ENCODE measurements at places on chromosomes 6 and 20.

DNA sequence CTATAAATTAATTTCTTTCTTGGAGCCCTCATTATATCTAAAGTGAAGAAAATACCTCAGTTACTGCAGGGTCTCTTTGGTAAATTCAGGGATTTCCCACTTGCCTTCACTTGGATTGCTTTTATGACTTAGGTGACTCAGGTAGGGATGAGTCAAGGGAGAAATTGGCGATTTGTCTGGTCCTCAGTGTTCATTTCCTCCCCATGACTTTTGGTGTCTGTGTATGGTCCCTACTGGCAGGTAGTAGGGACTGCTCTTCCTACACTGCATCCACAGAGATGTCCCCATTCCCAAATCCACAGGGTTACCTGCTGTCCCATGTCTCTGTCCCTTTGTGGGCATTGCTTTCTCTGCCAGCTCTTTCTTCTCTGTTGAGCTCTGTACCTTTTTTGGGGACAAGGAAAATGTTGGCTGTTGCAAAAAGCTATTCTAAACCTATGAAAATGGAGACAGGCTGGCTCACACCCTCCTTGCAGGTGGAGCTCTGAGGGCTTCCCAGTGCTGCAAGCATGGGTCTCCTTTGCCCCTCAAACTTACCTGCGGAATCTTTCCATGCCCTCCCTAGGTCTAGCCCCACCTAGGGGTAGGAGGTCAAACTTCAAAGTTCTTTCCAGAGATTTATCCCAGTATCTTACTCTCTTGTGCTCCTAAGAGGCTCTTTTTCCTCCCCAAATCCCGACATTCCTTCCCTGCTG is 211.9 kb downstream of the ZNF217 start:
- no peak for DNase-seq

DNA sequence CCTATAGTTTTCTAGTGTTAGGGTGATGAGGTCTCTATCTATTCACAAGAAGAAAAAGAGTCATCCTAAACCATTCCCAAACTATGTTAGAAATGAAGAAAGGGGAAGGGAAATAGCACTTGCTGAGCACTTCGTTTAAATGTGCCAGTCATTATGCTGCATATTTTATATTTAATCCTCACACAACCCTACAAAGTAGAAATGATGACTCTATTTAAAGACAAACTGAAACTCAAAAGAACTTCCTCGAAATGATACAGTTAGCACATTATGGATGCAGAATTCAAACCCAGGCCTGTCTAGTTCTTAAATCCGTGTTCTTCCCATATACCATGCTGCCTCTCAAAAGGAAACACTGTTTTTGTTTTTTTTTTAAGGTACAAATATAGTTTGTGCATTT is 174.6 kb downstream of the GMPR start:
- no peak for DNase-seq

- no peak for DNase-seq
Measured at GRCh38 chr6:167329014-167329413, 4.1 kb downstream of the TTLL2 start.

GRCh38 chr6:135411339-135411738 is 86.2 kb downstream of the AHI1 start:
- no peak for DNase-seq

GRCh38 chr6:156379392-156380289 is 397.5 kb upstream of the ARID1B start:
- no peak for DNase-seq

All from B cell (primary cell).